Activated naive CD8-positive, alpha-beta T cell treated with anti-CD3 and anti-CD28 coated beads for 36 hours (primary cell): ENCODE measurements at places on chromosomes 1 and 21.
A peak's percentile ranks its signal among the peaks of the same experiment; 100 is the strongest.

DNA sequence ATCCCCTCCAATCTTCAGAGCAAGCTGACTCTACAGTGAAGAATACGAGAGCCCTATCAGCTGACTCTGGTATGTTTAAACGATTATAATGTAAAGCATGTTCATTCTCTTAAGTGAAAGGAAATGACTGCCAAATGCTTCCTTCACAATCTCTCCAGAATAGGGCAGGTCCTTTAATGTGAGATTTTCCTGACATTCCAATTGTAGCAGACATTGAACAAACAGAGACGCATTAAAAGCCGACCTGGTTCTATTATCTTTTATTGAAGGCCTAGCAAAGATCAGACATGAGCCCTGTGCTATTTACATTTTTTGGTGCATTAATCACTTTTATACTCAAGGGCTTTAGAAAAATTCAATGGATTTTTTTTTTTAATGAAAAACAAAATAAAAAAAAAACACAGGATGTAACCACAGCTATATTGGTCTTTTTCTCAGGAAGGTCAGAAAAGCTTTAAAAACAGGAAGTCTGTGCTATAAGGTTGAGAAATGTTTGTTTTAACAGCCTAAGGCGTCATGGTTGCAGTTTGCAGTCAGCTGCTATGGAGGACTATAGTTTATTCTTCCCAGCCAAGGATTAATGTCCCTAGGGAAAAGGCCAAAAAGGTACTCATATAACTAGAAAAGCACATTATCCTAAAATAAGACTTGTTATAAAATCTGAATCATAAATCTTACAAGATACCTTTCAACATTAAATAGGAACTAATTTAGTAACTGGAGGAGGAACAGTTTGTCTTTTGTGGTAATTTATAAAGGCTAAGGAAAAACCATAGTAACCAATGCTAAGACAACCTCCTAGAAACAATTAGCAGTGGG lies 104.8 kb downstream of the RERE start:
- no peak for DNase-seq

GRCh38 chr1:15757016-15757543 lies 1.5 kb upstream of the FBLIM1 start:
- DNase-seq: no peak

DNA sequence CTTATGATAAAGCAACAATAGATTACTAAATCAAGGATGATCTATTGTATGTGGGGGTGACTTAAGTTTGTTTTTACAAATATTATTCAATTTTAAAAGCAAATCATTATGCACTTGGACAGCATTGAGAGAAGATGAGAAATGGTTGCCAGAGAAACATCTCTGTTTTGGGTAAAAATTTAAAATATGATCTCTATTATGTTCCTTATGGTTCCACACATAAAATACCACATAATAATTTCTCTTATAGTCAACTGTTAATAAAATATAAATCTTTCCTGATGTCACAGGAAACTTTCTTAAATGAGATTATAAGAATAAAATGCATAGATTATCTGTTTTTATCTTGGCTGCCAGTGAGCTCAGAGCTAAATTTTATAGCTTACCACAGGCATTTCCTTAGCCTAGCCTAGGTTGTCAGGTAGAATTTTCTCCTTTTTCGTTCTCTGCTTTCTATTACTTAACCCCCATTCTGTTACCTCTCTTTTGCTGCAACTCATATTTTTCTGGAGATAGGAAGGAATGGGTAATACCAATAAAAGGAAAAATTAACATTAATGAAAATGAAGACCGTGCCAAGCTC lies 109.7 kb downstream of the TGFB2 start:
- DNase-seq: no peak

DNA sequence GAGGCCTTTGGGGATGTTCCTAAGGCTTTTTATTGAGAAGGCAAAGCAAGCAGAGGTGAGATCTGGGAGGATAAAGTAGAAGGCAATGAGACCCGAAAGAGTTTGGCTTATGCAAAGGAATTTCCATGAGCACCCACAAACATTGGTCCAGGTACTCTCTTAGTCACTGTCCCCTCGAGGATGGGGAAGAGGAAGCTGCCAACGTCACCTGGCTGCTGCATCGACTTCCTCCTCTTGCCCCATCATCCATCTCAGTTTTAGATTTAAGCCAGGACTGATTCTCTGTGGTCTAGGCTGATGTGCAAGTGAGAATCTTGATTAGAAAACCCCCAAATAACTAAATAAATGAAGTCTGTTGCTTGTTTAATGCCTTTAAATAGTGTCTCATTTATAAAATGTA lies 28.7 kb downstream of the RUNX1 start:
- peak; percentile 43 for DNase-seq

GRCh38 chr1:89843273-89844130 lies 22.7 kb downstream of the LRRC8D start:
- peak; percentile 85 for DNase-seq

DNA sequence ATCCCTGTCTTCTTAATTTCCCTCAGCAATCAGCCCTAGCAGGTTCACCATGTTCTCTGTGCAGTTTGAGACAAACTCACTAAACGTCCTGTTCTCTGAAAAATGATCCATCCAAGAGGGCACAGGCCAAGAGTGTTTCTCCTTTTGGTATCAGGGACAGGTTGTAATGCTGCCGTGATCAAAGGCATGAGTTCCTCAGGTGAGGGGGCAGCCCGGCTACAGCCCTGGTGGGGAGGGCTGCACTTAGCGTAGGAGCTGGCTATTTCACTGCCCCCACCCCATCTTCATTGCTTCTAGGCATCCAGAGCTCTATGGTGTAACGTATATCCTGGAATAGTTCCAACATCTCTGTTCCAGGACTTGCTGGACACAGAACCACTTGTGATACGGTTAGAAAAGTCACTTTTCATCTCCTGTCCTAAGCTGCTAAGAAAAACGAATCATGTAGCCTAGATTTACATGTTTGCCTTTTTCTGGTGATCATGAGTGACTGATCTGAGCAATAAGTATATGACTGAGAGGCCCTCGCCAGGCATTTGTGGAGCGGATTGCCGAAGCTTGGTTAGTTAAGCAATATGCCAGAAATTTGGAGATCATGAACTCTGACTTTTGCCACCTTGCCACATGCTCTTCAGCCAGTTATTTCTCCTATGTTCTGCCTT lies 41.1 kb upstream of the SRP9 start:
- no peak for DNase-seq

DNA sequence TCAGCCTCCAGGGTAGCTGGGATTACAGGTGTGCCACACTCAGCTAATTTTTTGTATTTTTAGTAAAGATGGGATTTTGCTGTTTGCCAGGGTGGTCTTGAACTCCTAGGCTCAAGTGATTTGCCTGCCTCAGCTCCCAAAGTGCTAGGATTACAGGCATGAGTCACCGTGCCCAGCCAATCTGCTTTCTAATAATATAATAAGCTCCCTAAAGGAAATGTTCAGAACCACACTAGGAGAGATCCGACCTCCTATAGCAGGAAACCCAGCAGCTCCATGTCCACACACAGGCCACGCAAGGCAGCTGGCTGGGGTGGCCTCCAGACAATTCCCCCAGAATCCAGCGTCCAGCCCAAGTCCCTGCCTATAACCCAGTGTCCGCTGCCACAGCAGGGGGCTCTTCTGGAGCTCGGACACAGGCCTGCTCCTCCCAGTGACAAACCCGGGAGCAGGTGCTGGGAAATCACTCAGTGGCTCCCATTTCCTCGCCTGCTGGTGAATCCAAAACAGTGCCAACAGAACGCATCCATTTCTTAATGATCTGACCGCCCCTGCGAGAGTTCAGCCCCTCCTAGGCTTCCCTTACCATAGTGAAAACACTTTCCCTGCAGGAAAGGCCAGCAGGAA lies 7.5 kb downstream of the RIPK4 start:
- no peak for DNase-seq

DNA sequence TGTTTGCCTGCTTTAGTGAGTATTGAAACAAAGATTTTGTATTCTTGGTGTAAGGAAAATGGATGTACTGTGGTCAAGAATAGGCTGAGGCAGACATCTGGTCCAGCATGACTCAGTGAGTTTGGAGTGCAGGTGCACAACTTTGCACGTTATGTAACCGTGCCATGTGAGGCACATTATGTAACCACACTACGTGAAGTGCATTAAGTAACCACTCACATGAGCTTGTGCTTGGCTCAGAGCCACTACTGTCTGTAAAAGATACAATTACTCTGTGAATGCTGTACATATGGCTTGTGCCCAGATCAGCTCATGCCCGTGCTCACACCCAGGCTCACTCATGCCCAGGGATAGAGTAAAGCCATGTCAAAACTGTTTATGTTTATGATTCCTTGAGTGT lies 216.8 kb downstream of the CTH start:
- no peak for DNase-seq

DNA sequence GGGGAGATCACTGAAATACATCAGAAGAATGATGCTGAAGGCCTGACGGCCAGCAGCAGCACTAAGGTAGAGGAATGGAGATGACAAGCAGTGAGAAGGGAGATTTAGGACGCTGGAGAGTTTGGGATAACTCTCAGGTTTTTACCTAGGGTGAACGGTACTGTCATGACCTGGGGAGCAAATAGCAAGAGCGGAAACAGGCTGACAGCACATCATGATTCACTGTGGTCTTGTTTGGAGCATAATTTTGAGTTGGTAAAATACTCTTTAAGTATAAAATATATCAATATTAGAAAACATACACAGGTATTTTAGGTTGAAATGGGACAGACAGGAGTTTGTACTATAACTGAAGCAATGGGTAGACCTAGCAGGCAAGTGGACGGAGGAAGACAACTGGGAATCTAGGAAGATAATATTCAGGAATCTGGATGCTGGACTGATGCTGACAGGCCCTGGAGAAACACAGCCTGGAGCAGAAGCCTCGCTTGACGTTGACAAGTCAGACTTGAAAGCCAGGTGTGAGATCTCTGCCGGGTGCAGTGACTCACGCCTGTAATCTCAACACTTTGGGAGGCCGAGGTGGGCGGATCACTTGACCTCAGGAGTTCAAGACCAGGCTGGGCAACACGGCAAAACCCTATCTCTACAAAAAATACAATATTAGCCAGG lies 33.3 kb downstream of the ALG14 start:
- DNase-seq: no peak

DNA sequence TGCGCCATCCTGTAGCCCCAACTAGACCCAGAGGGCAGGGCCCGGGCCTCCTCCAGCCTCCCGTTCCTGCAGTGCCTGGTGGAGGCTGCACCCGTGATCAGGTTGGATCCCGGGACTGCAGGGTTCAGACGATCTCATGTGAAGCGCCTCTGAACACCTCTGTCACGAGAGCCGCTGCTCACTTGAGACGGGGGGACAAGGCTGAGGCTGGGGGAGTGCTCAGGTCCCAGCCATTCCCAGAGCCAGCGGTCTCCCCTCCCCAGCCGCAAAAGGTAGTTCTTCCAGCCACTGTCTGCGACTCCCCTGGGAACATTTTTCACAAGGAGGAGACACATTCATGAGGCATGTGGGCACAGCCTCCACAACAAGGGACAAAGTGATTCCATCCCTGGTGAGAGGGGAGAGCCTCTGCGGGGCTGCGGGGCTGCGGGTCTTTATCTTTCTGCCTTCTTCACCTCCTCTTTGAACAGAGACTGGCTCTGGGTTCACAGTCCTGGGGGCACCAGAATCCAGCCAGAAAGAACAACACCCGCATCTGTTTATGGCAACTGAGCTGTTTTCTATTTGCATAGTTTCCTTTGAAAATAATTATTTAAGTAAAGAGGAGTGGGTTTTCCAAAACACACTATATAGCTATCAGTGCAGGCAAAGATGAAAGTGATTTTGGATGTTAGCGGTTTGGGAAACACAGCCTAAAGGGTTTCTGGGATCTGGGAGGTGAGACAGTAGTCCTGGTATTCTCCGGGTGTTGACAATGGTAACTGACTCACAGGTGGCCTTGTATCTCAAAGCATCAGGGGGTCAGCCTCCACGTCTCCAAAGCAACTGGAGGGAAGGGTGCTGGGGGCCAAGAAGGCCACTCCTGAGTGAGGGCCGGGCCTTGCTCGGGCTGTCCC lies 13.0 kb upstream of the LDLRAP1 start:
- no peak for DNase-seq

- DNase-seq: no peak
Measured at GRCh38 chr1:51237351-51238033, 1.4 kb downstream of the RNF11 start.

DNA sequence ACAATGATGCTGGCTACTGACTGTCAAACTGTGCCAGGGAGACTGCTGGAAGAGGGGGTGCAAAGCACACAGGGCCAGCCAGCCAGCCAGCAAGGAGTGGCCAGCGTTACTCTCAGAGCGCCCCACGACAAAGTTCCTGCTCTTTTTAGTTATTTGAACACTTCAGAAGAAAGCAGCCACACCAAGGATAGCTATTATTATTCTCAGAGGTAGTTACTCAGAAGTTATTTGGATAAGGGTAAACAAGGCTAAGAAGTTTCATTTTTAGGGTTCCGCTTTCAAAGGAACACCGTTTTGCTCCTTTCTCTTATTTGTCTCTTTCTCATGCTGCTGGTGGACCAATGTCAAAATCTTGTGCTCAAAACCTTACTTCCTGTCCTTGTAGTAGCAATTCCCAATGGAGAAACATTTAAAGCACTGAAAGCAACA lies 59.9 kb downstream of the VANGL2 start:
- DNase-seq: peak; percentile 22

- DNase-seq: no peak
Measured at GRCh38 chr1:239662950-239663349, 276.6 kb downstream of the CHRM3 start.

DNA sequence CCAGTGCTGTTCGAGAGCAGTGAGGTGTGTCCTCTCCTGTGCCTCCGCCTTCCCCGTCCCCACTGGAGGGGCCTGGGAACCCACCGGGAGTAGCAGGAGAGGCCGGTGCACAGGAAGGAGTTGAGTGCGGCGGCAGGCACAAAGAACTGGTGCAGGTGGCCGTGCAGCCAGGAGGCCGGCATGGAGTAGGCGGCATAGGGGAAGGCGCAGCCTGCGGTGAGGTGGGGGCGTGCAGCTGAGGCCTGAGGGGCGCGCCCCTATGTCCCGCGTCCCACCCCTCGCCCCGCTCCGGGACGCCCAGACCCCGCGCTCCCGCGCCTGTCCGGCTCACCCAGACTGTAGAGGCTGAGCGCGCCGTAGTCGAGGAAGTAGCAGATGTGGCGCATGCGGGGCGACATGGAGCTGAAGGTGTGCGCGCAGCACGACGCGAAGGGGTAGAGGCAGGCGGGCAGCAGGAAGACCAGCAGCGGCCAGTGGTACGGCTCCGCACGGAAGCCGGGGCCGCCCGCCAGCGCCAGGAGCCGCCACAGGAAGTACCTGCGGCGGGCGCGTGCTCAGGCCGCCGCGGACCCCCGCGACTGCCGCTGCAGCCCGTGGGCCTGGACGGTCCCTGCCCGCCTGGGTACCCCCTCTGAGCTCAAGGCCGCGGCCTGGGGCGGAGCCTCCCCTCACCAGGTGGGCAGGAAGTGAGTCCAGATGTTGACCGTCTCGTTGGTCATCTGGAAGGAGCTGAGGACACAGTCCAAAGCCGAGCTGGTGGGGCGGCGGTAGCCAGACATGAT lies 2.2 kb downstream of the PAQR6 start:
- peak; percentile 51 for DNase-seq

- no peak for DNase-seq
Measured at GRCh38 chr1:162535501-162535900, 26.0 kb upstream of the UAP1 start.
